Bronchus fibroblast of lung (primary cell): ENCODE measurements at places on chromosomes 3 and 15. TPM values are rescaled to one million over a fixed set of nuclear protein-coding genes. Genes with fewer than 3 reads are reported as not detected.

TMEM212 gene
- not detected in 2 replicates for total RNA-seq

SH3BP5 gene
- total RNA-seq, result 6.5 and 6.6 TPM in 2 replicates

TSC22D2 gene
- 8.8 and 10.1 TPM in 2 replicates for total RNA-seq

TPRG1 gene
- total RNA-seq, result 0.17 TPM in 1 of 2 replicates, not detected in the other

PLA2G4B gene
- total RNA-seq, result 0.45 and 1.5 TPM in 2 replicates

PPP1R14D gene
- not detected in 2 replicates for total RNA-seq

CYP11A1 gene
- total RNA-seq, result 0.30 and 0.84 TPM in 2 replicates

SOX14 gene
- not detected in 2 replicates for total RNA-seq

APEH gene
- 98.7 and 110 TPM in 2 replicates for total RNA-seq

RCCD1 gene
- total RNA-seq, result 25.2 and 29.6 TPM in 2 replicates

NANOGP8 gene
- total RNA-seq, result not detected in 2 replicates

IL16 gene
- 0.34 and 1.0 TPM in 2 replicates for total RNA-seq

ZBED2 gene
- not detected in 2 replicates for total RNA-seq

SERPINI1 gene
- 1.5 and 2.1 TPM in 2 replicates for total RNA-seq

NOX5 gene
- 0.15 TPM in 1 of 2 replicates, not detected in the other for total RNA-seq

KLF15 gene
- total RNA-seq, result 3.2 and 3.3 TPM in 2 replicates

DLL4 gene
- total RNA-seq, result under 0.01 and 0.15 TPM in 2 replicates

HRG gene
- total RNA-seq, result not detected in 2 replicates

MYRIP gene
- total RNA-seq, result not detected in 2 replicates

GABRG3 gene
- total RNA-seq, result not detected in 2 replicates

TGM4 gene
- 0.15 and 0.17 TPM in 2 replicates for total RNA-seq

AHSG gene
- not detected in 2 replicates for total RNA-seq

CIDEC gene
- 0.15 and 0.17 TPM in 2 replicates for total RNA-seq

GORASP1 gene
- total RNA-seq, result 25.3 and 32.3 TPM in 2 replicates

ACAD9 gene
- 34.3 and 37.7 TPM in 2 replicates for total RNA-seq

XCR1 gene
- not detected in 2 replicates for total RNA-seq

RNF123 gene
- total RNA-seq, result 21.7 and 22.0 TPM in 2 replicates

TICRR gene
- 8.0 and 10.3 TPM in 2 replicates for total RNA-seq

IMPG2 gene
- under 0.01 TPM in 2 replicates for total RNA-seq

SPTSSB gene
- under 0.01 TPM in 1 of 2 replicates, not detected in the other for total RNA-seq

P3H2 gene
- 6.4 and 7.3 TPM in 2 replicates for total RNA-seq

TUSC7 gene
- not detected in 2 replicates for total RNA-seq

GABRR3 gene
- not detected in 2 replicates for total RNA-seq

PPARG gene
- total RNA-seq, result 35.2 and 41.9 TPM in 2 replicates

OSBPL10 gene
- 5.7 and 8.2 TPM in 2 replicates for total RNA-seq

NGLY1 gene
- total RNA-seq, result 15.5 and 16.1 TPM in 2 replicates

CYP1A1 gene
- not detected in 2 replicates for total RNA-seq
